IPS DF 6.9 (cell line): ENCODE measurements at places on chromosomes 16 and 17.

DNA sequence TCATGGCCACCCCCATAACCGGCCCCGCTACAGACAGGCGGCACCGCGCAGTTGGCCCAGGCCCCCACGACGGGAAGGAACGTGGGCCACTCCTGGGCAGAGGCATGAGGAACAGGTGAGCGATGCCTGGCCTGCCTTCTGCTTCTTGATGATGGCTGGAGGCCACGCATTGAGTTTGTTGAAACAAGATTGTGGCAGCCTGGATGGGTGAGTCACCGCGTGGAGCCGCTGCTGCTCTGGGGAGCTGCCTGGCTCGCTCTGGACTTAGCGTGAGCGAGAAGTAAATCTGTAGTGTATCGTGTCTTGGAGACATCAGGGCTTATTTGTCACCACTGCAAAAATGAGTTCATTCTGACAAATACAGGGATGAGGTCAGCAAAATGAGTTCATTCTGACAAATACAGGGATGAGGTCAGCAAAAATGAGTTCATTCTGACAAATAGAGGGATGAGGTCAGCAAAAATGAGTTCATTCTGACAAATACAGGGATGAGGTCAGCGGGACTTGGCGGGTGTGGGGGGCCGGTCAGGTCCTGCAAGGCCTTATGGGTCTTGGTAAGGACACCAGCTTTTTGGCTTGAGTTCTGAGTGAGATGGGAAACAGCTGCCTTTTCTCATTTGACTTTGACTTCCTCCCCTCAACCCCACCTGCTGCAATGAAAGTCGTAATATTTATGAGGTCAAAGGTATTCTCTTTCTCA lies 93.0 kb downstream of the SEC14L1 start:
- no peak overlapping the region for H3K4me3 ChIP-seq
- H3K4me1 ChIP-seq: peaks cover 2% of the 10 kb centered on the region; the same call in 1 of the 2 replicates
- H3K27me3 ChIP-seq: no peaks in the 10 kb centered on the region
- DNase-seq: no peak

DNA sequence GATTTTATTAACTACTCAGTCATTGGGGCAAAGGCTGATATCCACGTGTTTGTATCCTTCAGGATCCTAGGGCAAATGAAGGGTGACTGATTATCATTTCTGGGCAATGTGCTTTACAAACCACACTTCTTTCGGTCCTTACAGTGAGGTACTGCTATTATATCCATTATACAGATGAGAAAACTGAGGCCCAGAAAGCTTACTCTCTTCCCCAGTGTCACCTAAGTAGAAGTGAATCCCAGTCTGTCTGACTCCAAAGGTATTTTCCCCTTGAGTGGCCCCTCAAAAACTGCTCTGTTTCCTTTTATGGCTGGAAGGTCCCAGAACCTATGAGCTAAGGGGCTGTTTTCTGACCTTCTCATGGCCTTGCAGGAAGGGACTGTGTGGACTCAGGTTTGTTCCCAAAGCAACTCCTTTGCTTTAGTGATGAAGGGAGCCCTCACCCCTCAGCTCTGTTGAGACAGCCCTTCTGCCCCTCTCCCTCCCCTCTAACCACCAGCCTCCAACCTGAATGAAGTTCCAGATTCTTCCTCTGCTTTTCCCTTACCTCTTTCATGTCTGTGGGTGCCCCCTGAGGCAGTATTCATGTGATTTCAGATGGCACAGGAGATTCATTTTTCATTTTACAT lies 27.4 kb upstream of the ADGRG1 start:
- 0 out of 2 replicates have a peak, but pooled peaks cover 2% of the 10 kb centered on the region for H3K27me3 ChIP-seq
- no peak overlapping the region for H3K4me3 ChIP-seq
- H3K27ac ChIP-seq: no peak overlapping the region
- DNase-seq: no peak
- no peaks in the 10 kb centered on the region for H3K36me3 ChIP-seq
- H3K4me1 ChIP-seq: no peaks in the 10 kb centered on the region

- no peak overlapping the region for H3K27ac ChIP-seq
- H3K4me3 ChIP-seq: no peak overlapping the region
- no peaks in the 10 kb centered on the region for H3K36me3 ChIP-seq
- H3K4me1 ChIP-seq: no peaks in the 10 kb centered on the region
- DNase-seq: no peak
Observed at GRCh38 chr16:76118344-76118743, 158.9 kb upstream of the CNTNAP4 start.

- H3K36me3 ChIP-seq: no peaks in the 10 kb centered on the region
- no peak overlapping the region for H3K27ac ChIP-seq
- no peak for DNase-seq
- no peak overlapping the region for H3K4me3 ChIP-seq
- peaks cover 14% of the 10 kb centered on the region for H3K4me1 ChIP-seq
Observed at GRCh38 chr16:84841787-84842300, 22.1 kb downstream of the CRISPLD2 start.

DNA sequence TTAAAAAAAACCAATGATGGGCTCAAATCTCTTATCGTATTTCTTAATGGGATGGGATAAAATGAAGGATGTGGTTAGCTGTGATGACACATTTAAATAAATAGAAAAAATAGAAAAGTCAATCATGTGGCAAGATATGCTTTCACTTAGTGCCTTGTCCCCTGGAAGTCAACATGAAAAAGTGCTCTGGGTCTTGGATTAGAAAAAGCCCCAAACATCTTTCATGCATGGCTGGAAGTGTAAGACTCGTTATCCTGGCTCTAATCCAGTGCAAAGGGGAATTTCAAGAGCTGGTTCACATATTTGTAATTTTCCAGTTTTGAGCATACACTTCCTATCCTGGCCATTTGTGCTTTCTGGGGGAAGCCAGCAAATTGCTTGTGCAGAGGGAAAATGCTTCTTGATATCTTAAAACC lies 160.9 kb downstream of the MAP2K6 start:
- DNase-seq: no peak
- H3K27ac ChIP-seq: no peak overlapping the region
- H3K36me3 ChIP-seq: no peaks in the 10 kb centered on the region

GRCh38 chr17:3935140-3935542 lies 18.9 kb upstream of the P2RX1 start:
- H3K4me1 ChIP-seq: no peaks in the 10 kb centered on the region
- peak; percentile 54 for DNase-seq
- no peaks in the 10 kb centered on the region for H3K27me3 ChIP-seq
- 0 out of 2 replicates have a peak, but pooled peaks cover 5% of the 10 kb centered on the region for H3K36me3 ChIP-seq
- H3K4me3 ChIP-seq: no peak overlapping the region

DNA sequence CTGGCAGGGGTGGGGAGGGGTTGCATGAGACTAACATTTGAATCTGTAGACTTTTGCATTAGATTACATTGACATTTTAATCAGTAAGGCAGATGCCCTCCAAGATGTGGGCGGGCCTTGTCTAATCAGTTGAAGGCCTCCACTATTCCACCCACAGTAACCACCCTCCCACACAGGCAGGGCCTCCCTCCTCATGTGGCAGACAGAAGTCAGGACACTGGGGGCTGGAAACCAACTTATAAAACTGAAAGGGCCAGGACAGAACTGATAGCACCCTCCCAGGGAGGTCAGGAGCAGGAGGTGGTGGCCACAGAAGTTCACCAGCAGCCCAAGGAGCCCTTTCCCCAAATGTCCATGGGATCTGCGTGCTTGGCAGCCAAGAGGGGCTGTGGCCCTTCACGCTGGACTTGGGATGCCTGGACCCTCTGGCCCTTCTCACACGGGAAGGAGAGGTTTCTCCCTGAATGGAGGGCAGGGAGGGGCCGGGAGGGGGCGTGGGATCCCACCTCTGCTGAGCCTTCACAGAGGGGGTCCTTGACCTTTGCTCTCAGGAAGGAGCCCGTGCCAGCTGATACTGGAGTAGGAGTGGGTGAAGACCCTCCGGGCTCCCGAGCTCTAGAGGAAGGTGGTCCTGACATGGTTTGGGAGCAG lies 4.6 kb downstream of the PYCR1 start:
- H3K27ac ChIP-seq: no peak overlapping the region
- no peak overlapping the region for H3K4me3 ChIP-seq
- DNase-seq: no peak
- H3K27me3 ChIP-seq: 0 out of 2 replicates have a peak, but pooled peaks cover 1% of the 10 kb centered on the region
- peaks cover 4% of the 10 kb centered on the region for H3K4me1 ChIP-seq

- DNase-seq: no peak
- no peaks in the 10 kb centered on the region for H3K27me3 ChIP-seq
- no peaks in the 10 kb centered on the region for H3K36me3 ChIP-seq
- H3K27ac ChIP-seq: no peak overlapping the region
- H3K4me3 ChIP-seq: peak overlapping the region; percentile 35; the same call in 1 of the 2 replicates
- H3K4me1 ChIP-seq: no peaks in the 10 kb centered on the region
Observed at GRCh38 chr16:3173892-3174617, 13.9 kb upstream of the OR1F1 start.

DNA sequence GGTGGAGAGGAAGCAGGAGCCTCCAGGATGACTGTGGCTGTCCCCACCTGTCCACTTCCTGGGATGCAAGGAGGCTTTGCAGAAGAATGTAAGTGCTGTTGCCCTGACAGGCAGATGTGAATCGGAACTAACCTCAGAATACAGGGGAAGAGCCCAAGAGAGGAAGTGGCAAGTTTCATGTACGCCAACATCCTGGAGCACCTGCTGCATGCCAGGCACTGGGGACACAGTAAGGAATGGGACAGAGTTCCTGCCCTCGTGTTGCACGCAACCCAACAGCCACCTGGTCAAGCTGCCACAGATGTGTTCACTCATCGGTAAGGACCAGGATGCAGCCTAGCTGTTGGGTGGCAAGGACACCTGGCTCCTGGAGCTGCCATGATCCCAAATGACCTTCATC lies 98.6 kb upstream of the RPL38 start:
- H3K27ac ChIP-seq: no peak overlapping the region
- no peak overlapping the region for H3K4me3 ChIP-seq
- H3K4me1 ChIP-seq: 0 out of 2 replicates have a peak, but pooled peaks cover 1% of the 10 kb centered on the region
- DNase-seq: no peak
- no peaks in the 10 kb centered on the region for H3K36me3 ChIP-seq
- H3K27me3 ChIP-seq: no peaks in the 10 kb centered on the region

DNA sequence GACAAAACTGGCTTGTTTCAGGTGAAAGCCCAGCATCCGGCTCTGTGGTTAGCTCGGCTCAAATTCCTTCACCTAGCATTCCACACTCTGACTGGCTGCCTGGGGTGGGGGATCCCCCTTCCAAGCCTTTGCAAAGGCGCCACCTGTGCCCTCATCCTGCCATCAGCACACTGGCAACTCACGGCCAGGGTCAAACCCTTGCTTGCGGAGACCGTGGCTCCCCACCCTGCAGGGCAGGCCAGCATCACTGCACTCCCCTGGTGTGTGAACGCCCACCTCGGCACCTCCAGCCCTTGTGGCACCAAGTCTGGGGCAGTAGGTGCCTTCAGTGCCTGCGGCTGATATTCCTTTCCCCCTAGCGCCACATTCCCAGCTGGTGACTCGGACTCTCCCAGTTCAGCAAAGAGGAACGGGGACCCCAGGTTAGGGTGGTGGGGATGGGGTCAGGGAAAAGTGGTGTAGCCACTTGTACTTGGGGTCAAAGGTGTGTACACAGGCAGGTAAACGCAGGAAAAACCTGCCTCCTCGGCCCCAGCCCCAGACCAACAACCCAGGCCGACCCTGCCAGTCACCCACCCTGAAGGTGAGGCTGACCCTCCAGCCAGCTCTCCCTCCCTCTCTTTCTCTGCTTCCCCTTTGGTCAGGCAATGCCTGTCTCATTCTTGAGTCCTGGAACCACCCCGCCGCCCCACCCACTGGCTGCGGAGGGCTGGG lies 1.1 kb downstream of the FLII start:
- H3K4me1 ChIP-seq: peaks cover 6% of the 10 kb centered on the region
- peaks cover 25% of the 10 kb centered on the region for H3K36me3 ChIP-seq
- H3K27ac ChIP-seq: no peak overlapping the region
- no peak for DNase-seq

- H3K27ac ChIP-seq: no peak overlapping the region
- DNase-seq: no peak
- no peaks in the 10 kb centered on the region for H3K4me1 ChIP-seq
- H3K4me3 ChIP-seq: no peak overlapping the region
- H3K27me3 ChIP-seq: no peaks in the 10 kb centered on the region
- no peaks in the 10 kb centered on the region for H3K36me3 ChIP-seq
Observed at GRCh38 chr16:23999663-24000062, 163.9 kb downstream of the PRKCB start.

DNA sequence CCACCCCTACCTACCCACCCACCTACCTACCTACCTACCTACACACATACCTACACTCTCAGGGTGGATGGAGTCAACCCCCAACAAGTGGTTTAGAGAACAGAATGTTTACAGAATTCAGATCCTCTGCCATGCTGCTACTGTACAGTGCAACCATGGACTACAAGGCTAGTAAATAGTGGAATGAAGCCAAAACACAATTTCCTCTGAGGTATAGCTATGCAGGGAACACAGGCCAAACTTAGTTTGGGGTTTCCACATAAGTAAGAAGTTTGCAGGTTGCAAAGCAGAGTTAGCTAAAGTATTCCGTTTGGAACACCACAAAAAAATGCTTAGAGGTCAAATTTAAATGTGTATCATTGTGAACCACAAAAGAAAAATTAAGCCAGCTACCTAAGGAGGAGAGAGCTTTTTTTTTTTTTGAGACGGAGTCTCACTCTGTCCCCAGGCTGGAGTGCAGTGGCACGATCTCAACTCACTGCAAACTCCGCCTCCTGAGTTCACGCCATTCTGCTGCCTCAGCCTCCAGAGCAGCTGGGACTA lies 2.7 kb upstream of the AP1G1 start:
- no peak overlapping the region for H3K27ac ChIP-seq
- no peak for DNase-seq
- no peaks in the 10 kb centered on the region for H3K36me3 ChIP-seq
- no peaks in the 10 kb centered on the region for H3K4me1 ChIP-seq
- no peaks in the 10 kb centered on the region for H3K27me3 ChIP-seq

DNA sequence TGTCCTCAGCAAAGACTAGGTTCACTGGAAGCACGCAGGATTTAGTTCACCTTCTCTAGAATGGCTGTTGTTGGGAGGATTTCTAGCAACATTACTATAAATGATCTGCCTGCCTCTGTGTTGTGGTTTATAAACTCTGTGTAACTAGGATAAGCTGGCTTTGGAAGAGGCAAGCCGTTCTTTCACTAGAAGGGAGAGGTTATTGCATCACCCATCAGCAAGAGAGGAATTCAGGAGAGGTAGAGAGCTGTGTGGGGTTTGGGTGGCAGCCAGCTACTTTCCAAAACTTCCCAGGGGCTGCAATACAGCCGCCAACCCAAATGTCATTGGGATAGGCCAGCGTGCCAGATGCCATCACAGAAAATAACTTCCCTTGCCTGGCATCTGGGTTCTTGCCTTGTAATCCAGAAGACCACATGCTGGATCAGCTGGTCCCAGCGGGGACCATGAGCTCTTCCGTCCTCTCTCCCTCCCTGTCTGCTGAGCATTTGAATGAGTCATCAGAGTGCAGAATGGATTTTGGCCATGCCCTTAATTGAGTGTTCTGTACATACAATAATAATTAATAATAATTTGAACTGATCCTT lies 95.7 kb upstream of the RBFOX1 start:
- H3K4me3 ChIP-seq: no peak overlapping the region
- no peaks in the 10 kb centered on the region for H3K4me1 ChIP-seq

GRCh38 chr16:84605339-84605848 lies 12.5 kb downstream of the COTL1 start:
- H3K36me3 ChIP-seq: 0 out of 2 replicates have a peak, but pooled peaks cover 2% of the 10 kb centered on the region
- no peak for DNase-seq
- H3K4me3 ChIP-seq: no peak overlapping the region
- H3K4me1 ChIP-seq: peaks cover 4% of the 10 kb centered on the region
- no peak overlapping the region for H3K27ac ChIP-seq
- no peaks in the 10 kb centered on the region for H3K27me3 ChIP-seq

- H3K4me3 ChIP-seq: no peak overlapping the region
- H3K36me3 ChIP-seq: no peaks in the 10 kb centered on the region
- no peak overlapping the region for H3K27ac ChIP-seq
- H3K27me3 ChIP-seq: no peaks in the 10 kb centered on the region
- no peaks in the 10 kb centered on the region for H3K4me1 ChIP-seq
- no peak for DNase-seq
Observed at GRCh38 chr16:84790301-84790700, 29.5 kb upstream of the CRISPLD2 start.
